Aorta (tissue), 5 donors: ENCODE measurements at places on chromosomes 1 and 21. TPM values are rescaled to one million over a fixed set of nuclear protein-coding genes. Genes with fewer than 3 reads are reported as not detected.

Gene FLG2
- not detected for total RNA-seq

Gene LEMD1
- not detected for total RNA-seq

Gene PRKAA2
- 8.6 TPM for total RNA-seq

Gene SLC2A5
- 17.5 TPM for total RNA-seq

- DNase-seq: no peak
Measured at GRCh38 chr1:156524481-156524869, 23.9 kb upstream of the MEF2D start.

DNA sequence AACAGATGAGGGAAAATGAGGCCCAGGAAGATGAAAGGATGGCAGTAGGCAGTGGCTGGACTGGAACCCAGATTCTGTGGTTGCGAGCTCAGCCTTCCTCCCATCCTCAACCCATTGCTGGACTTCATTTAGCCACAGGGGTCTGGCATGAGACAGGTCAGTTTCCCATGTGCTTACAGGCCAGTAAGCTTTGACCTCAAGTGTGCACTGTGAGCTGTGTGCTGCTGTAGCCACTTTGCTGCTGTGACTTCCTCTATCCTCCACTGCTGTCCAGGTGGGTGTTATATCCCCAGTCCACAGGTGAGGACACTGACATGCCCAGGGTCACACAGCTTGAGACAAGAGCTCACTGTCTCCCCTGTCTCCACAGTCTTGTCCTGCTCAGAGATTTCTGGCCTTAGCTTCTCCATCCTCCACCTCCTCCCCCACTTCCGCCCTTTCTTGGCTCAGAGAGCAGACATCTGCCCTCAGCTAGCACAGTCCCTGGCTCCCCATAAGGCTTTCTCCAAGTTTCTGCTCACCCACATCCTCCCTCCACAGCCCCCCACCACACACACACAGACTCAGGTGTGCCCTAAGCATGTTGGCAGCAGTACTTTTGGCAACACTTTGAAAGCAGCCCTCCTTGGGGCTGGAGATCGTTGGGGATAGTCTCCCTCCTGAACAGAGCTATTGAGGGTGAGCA lies 7.3 kb downstream of the IGSF21 start:
- DNase-seq: no peak

GRCh38 chr1:202056644-202057334 lies 46.4 kb downstream of the ELF3 start:
- DNase-seq: no peak

GRCh38 chr1:14778541-14778897 lies 180.0 kb downstream of the KAZN start:
- no peak for DNase-seq

GRCh38 chr1:76705560-76705959 lies 161.7 kb upstream of the ST6GALNAC5 start:
- DNase-seq: no peak

Gene MYOG
- total RNA-seq: not detected

DNA sequence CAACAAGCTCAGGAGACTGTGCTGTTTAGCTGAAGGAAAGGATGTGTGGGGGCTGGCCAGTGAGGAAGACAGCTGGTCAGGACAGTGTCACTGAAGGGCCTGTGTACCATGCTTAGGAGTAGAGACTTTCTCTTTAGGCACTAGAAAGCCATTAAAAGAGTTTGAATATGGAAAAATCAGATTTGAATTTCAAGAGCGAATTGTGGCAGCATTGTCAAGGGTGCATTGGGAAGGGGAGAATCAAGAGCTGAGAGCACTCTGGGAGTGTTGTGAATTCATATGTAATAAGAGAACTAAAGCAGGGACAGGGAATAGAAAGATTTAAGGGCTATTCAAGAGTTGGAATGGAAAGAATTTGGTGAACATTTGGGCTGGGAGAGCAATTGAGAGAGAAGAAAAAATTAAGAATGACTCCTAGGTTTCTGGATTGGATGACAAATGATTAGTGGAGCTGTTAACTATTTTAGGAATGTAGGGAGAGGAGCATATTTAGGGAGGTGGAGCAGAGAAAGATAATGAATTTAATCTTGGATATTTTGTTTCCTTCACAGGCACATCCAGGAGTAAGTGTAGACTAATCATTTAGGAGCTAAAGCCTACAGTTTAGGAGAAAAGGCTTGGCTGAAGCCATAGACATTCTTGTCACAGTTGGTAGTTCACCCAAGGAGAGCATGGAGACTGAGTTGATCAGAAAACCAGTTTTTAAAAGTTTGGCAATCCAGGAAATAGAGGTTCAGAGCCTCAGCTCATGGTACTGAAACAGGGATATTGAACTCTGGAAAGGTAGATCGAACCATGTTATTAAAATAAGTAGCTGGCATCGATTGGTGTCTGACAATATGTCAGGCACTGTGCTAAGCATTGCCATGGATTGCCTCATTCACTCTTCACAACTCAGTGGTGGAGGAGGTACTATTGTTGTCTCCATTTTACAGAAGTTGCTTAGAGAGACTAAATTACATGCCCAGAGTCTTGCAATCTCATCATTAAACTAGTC lies 23.1 kb upstream of the TOR3A start:
- no peak for DNase-seq

DNA sequence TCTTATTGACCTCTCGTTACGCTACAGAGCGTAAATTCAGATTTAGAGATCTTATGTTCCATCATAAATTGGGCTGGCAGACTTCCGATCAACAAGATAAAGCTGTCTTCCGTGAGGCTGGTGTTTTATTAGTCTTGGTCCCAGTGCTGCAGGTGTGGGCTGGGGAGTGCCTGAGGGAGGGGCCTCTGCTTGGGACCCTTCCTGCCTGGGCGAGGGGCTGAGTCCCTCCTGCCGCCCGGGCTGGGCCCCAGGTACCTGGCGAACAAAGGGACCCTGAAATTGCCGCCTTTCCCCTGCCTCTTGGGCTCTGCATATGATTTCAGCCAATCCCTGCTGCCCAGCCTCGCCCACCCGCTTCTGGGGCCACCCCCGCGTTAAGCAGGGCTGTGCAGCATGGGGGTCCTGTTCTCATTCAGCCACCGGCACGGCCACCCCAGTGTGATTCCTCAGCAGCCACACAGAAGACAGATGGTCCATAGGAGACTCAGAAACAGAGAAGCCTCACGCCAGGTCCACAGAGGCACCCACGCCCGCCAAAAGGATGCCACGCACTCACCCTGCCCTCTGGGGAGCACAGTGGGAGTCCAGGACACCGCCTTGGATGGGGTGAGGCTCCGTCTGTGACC lies 6.1 kb upstream of the SAMD11 start:
- DNase-seq: peak; percentile 74

- DNase-seq: no peak
Measured at GRCh38 chr21:14863745-14864210, 201.0 kb downstream of the NRIP1 start.

GRCh38 chr1:183739741-183740271 lies 65.1 kb upstream of the RGL1 start:
- no peak for DNase-seq

DNA sequence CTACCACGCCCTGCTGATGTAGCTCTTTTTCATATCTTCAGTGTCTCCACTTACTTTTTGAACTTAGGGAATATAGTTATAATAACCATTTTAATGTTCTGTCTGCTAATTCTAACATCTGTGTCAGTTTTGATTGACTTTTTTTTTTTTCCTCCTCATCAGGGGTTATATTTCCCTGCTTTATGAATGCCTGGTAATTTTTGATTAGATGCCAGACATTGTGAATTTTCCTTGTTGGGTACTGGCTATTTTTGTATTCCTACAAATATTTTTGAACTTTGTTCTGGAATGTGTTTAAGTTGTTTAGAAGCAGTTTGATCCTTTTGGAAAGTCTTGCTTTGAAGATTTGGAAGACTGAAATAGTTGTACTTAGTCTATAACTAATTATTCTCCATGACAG lies 82.1 kb downstream of the ROR1 start:
- no peak for DNase-seq

GRCh38 chr1:198879711-198880306 lies 241.0 kb downstream of the PTPRC start:
- no peak for DNase-seq

GRCh38 chr1:82462366-82462765 lies 661.6 kb downstream of the ADGRL2 start:
- no peak for DNase-seq

DNA sequence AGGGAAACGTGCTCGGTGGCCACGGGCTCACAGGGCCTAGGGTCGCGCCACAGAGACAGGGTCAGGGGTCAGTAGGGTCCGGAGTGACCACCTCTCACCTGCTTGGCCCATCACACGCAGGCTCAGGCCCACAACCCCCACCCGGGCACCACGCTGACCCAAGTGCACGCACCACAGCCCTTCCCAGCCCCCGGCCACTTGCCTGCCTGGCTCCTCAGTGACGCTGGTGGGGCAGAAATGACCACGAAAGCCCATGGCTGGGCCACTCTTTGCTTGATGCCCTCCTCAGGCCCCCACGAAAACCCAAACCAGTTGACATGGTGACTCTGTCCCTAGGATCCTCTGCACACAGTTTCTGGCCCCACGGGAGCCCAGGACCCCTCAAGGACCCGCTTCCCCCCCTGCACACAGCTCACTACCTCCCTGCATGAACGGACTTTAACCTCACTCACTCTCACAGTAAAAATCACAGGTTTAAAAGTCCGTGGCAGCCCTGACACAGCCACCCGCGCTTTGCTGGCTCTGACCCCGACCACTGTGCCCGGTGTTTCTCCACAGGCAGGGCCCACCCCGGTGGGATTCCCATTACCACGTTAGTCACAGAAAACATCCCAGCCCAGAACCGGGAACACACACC lies 20.7 kb downstream of the NADK start:
- DNase-seq: no peak

DNA sequence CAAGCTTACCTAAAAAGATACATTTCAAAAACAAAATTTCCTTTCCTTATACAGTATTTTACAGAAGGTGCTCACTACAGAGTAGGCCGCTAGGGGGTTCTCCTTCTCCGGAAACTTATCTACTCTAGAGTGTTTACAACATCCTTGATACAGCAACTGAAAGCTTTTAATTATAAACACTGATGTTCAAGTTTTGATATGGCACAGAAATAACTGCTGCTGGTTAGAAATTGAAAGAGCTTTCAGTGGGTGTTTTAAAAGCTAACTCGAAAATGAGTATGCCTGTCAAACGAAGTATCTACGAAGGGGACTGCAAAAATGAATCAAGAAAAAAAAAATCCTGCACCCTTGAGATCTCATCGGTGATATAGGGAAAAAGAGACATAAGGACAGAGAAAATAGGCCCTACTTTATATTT lies 1.0 kb downstream of the YOD1 start:
- no peak for DNase-seq

GRCh38 chr1:166122873-166123466 lies 43.8 kb downstream of the FAM78B start:
- no peak for DNase-seq

GRCh38 chr1:185317886-185318310 lies 855 bp upstream of the IVNS1ABP start:
- DNase-seq: no peak

Gene FNBP1L
- 10.6 TPM for total RNA-seq

- DNase-seq: no peak
Measured at GRCh38 chr1:43473463-43473862, 19.7 kb upstream of the HYI start.

- DNase-seq: peak; percentile 67
Measured at GRCh38 chr1:203627851-203628200, 1.2 kb downstream of the ATP2B4 start.

DNA sequence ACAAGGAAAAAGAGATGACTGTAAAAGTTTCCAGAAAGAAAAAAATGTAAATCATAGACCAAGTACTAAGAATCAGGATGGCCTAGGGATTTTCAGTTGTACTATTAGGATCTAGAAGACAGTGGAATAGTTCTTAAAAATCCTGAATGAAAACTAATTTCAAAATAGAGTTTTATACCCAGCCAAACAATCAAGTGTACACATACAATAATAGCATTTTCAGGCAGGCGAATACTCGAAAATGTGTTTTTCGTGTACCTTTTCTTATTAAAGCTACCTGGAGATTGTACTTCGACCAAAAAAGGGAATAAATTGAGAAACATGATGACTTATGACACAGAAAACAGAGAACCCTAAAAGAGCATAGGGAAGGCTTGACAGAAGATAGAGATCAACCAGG lies 118.6 kb downstream of the SDCCAG8 start:
- no peak for DNase-seq

- no peak for DNase-seq
Measured at GRCh38 chr1:64098846-64099582, 104.4 kb upstream of the UBE2U start.

GRCh38 chr1:237877631-237878030 lies 13.1 kb downstream of the ZP4 start:
- no peak for DNase-seq

GRCh38 chr1:46041974-46042373 lies 90.5 kb downstream of the PIK3R3 start:
- no peak for DNase-seq

Gene CAMK2N1
- total RNA-seq: 11.5 TPM

GRCh38 chr1:93776728-93777127 lies 95.1 kb upstream of the BCAR3 start:
- no peak for DNase-seq

- DNase-seq: no peak
Measured at GRCh38 chr1:47901001-47901575, 96.1 kb downstream of the TRABD2B start.

DNA sequence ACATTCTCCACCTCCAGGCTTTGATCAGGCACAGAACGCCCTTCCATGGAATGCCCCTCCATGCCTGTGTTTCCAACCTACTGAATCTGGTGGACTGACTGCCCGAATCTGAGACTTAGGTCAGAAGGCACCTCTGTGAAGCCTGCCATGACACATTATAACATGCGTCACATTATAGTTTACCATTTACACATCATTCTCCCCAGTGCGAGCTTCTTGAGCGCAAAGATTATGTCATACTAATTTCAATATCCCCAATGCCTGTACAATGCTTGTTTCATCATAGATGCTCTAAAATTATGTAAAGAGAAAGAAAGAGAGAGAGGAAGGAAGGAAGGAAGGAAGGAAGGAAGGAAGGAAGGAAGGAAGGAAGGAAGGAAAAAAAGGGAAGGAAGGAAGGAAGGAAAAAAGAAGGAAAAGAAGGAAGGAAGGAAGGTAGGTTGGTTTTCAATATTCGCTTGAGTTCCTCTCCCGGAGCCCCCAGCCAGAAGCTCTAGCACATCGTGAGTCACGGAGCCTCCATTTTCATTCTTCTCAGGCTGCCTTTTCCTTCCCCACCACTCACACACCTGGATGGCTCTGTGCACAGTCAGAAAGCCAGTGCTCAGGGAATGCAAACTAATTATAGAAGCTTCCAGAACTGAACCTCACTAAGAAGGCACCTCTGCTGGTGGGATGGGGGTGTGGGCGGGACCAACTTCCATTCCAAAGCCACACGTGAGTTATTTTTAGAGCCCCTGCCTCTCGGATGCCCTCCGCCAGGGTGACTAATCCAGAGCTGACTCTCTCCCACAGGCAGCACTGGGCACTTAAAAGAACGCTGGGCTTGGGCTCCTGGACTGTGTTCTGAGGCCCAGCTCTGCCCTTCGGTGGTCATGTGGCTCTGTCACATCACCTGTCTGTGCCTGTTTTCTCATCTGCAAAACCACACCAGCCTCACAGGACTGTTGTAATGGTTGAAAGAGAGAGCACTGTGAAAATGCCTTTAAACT lies 27.4 kb downstream of the LAMB3 start:
- no peak for DNase-seq
